NCI-H1694 (cell line): ENCODE measurements at places on chromosomes 1 and 21.

- DNase-seq = no peak
Measured at GRCh38 chr1:35968396-35968795, 37.5 kb downstream of the AGO3 start.

GRCh38 chr21:40244981-40245380, 377.7 kb downstream of the PCP4 start:
- DNase-seq = no peak

DNA sequence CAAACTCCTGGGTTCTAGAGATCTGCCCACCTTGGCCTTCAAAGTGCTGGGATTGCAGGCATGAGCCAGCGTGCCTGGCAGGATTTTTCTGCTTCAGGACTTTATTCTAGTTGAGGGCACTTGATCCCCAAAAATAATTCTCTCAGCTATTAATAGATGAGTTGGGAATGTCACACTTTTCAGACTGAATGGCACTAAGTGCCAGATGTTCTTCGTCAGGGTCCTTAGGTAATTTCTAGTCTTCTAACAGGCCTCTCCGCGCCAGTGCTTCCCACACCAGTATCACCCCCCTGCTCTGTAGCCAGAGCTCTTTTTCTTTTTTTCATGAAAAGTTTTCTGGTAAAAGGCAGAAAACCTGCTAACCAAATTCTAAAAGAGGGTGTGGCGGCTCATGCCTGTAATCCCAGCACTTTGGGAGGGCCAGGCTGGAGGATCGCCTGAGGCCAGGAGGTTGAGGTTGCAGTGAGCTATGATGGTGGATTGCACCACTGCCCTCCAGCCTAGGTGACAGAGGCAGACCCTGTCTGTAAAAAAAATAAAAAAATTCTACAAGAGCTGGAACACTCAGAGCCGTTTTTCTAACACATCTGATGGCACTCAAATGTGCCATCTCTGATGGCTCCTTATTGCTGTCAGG, 6.1 kb upstream of the SARS1 start:
- DNase-seq = no peak

DNA sequence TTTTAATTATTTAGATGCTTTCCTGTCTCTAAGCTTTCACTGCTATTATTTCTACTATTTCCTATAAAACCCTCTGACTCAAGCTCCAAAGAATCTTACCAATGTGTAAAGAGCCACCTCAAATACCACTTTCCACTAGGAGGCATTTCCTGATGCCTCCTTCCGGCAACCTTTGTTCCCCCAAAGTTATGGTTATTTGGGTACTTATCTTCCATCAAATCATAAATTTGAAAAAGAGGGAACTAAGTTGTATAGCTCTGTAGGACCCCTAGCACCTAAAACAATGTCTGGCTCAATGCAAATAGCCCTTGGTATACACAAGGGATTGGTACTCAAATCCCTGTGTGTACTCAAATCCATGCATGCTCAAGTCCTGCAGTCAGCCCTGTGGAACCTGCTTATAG, 79.6 kb downstream of the NME7 start:
- DNase-seq = no peak

DNA sequence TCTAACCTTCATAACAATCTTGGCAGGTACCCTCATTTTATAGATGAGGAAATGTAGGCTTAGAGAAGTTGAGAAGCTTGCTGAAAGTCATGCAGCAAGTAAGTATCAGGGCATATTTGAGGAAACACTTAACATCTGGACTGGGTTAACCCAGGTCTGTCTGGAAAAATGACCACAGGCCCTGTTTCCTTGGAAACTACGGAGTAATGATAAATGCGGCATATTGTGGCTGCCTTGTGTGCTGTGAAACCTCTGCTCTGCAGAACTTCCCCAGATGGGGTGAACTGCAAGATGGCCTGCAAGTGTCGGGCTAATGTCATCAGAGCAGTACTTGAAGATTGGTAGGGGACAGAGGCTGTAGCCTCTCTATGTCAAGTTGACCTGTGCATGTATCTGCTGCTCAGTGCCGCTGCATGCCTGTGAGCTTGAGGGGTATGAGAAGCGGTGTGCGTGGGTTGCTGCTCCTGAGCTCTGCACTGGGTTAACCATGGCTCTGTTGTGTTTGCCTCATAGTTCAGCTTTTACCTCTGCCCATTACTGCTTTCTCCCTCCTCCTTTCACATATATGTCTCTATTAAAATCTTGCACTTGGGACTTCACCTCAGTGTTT, 83.1 kb downstream of the WDR3 start:
- DNase-seq = no peak

DNA sequence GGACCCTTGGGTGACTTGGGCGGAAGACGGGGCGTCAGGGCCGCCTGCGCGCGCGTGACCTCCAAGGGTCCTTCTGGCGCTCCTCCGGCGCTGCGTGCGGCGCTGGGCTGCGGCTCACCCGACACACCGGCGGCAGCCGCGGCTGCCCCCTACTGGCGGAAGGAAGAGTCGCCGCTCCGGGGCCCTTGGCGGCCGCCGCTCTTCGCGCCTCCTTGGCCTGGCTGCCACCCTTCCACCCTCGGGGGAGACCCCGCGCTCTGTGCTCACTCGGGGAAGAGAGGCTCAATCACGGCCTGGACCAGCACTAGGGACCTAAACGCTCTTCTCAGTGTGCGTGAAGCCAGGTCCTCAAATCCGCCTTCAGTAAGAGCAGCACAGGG, 89.7 kb downstream of the DMRTA2 start:
- DNase-seq = no peak

- DNase-seq = no peak
Measured at GRCh38 chr1:224357626-224358124, 996 bp downstream of the CNIH4 start.

GRCh38 chr1:43414634-43415223, 25.0 kb downstream of the SZT2 start:
- peak; percentile 74 for DNase-seq

DNA sequence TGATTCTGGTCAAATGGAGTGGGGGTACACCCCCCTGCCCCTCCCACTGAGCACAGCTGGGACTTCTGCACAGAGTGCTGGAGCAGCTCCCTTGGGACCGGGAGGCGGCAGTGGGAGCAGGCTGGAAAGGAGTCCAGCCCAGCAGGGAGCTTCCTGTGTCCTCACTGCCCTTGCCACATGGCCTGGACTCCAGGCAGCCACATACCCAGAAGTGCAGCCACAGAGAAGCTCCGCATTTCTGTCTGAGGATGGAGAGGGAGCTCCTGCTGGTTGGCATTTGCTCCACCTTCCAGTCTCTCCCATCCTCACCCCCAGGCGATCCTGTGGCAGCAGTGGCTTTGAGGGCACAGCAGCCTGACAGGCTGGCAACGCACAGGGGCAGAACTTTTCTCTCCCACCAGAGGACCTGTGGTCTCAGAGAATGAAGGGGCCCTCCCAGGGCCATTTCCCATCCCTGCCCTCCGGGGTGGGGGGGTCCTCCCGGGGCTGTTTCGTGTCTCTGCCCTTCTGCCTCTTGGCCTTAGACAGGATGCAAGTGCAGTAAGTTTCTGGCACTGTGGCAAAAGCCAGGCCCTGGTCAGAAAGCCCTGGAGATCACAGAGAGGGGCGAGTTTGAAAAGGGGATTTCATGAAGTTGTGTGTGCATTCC, 103.6 kb upstream of the COL6A1 start:
- DNase-seq = no peak

- DNase-seq = no peak
Measured at GRCh38 chr1:38444770-38445442, 398.3 kb upstream of the POU3F1 start.

DNA sequence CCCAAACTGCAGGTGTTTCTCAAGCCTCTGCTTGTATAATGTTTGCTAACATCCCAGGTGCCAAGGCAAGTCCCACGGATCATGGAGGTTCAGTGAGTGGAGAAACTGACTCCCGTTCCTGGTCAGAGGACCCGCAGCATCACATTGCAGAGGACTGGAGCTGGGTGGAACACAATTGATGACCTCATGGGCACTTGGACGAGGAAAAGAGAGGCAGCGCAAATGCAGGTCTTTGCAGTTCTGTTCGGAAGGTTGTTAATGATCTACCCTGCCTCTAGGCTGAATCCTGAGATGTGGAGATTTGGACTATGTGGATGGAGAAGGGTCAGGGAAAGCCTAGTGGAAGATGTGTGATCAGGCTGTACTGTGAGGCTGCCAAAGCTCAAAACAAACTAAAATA, 192.9 kb downstream of the DUSP10 start:
- no peak for DNase-seq

DNA sequence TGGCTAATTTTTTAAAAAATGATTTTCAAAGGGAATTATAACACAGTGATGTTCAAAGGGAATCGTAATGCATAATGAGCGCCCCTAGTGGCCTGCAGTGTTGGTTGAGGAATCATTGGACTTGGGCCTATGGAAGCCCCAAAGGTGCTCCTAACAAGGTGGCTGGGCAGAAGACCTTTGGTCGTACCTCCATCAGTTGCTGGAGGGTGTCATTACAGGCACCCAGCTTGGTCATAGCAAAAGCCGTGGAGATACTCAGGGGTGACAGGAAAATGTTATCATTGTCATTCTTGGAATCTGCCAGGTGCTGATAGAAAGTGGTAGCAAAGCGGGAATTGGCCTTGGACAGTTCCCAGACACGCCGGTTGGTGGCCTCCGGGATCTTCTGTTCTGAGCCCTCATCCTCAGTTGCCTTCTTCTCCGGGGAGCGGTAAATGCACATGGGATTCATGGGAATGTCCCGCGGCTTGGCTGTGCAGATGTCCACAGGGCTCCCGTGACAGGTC, 2.7 kb downstream of the SERPINC1 start:
- DNase-seq = peak; percentile 62

DNA sequence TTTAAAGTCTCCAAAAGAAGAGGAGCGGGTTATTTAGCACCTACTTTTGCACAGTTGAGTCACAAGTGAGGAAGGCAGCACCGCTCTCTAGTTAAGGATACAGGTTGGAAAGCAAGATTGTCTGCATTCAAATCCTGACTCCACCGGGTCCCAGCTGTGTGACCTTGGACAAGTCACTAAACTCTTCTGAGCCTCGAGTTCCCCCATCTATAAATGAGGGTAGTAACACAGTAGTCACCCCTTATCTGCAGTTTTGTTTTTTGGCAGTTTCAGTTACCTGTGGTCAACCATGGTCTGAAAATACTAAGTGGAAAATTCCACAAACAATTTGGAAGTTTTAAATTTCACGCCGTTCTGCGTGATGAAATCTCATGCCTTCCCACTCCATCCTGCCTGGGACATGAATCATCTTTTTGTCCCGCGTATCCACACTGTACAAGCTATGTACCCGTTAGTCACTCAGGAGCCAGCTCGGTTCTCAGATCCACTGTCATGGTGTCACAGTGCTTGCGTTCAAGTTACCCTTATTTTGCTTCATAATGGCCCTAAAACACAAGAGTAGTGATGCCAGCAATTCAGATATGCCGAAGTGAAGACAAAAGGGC, 49.4 kb downstream of the CAPZB start:
- DNase-seq = no peak

GRCh38 chr1:64518692-64519481, 49.0 kb downstream of the CACHD1 start:
- no peak for DNase-seq
